Suppressor macrophage treated with lipopolysaccharide for 1 hour (primary cell): ENCODE measurements at places on chromosomes 5 and 9.

DNA sequence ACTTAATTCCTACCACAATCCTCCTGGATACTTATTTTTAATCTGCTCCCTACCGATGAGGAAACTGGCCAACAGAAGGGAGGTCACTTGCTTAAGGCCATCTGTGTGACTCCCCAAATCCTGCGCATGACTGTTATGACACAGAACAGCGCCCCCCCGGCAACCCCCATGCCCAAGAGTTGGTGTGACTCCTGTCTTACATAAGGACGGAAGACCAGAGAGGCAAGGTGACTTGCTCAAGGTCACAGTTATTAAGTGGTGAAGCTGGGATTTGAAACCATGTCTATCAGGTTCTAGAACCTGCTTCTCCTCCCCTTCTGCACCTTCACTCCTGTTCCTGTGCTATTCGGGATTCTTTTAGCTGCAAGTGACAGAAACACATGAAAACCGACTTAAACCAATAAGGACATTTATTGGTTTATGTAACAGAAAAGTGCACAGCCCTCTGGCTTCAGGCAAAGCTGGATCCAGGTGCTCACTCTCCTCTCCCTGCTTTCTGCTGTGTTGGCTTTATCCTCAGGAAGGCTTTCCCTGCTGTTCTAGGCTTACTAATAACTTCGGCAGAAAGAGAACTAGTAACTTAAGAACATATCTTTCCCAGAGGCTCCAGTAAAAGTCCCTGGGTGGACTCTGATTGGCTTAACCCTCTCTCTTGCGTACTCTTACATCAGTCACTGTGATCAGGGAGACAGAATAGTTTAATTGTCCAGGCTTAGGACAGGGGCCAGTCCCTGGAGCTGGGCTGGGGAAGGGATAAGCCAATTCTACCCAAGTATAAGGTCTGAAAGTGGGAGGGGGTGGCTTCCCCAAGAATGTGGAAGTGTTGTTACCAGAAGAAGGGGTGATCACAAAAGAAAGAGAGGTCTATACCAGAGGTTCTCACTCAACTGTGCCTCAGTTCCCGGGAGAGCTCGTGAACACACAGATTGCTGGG is 43.7 kb downstream of the FGF18 start:
- DNase-seq, result no peak

DNA sequence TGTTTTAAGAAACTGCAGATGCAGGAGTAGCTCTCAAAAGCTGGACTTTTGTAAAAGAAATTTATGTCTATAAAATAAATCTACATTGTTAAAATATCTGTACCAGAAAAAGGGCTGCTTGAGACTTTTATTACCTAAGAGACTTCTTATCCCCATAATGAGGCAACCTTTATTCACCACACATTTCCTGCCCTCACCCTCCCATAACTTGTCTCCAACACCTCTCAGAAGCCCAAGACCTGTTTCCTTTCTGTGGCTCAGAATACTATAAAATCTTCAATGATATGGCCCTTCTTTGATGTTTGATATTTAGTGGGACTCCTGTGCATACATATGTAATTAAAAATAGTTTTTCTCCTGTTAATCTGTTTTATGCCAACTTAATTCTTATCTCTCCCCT is 141.5 kb upstream of the FER start:
- no peak for DNase-seq

DNA sequence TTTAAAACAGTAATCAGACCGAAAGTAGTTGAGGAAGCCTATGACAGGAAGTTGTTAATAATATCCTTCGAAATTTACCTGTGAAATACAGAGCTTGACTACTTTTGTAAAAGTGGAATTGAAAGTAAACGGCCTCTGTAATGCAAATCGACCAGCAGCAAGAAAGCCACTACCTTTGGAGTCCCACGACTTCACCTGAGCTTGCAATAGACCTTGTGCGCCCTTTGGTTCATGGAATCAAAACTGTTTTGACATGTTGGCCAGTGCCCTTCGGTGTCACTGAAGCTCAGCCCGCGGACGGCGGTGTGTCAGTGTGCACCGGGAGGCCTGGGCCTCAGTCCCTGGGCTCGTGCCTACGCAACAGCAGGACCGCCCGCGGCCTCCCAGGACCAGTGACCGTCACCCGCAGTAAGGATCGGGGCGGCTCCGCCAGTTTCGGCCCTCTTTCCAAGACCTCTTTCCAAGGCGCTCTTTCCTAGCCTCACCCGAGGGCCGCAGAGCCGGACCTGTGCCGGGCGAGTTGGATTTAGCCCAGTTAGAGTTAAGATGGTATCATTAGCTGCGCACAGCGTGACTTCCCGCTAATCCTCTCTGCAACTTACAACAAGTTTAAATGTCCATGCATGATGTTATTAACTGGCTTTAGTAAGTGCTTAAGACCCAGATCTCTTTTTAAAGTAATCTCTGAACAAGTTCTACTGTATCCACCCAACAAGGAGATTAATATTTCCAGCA is 223.3 kb downstream of the MEF2C start:
- no peak for DNase-seq

GRCh38 chr5:43561356-43561755 is 4.5 kb upstream of the PAIP1 start:
- DNase-seq, result no peak

- DNase-seq, result peak; percentile 35
Measured at GRCh38 chr5:159003045-159004030, 96.4 kb downstream of the EBF1 start.

GRCh38 chr5:35884191-35884769 is 27.6 kb downstream of the IL7R start:
- DNase-seq, result peak; percentile 96

GRCh38 chr9:9846557-9846956 is 766.2 kb downstream of the PTPRD start:
- DNase-seq, result no peak

DNA sequence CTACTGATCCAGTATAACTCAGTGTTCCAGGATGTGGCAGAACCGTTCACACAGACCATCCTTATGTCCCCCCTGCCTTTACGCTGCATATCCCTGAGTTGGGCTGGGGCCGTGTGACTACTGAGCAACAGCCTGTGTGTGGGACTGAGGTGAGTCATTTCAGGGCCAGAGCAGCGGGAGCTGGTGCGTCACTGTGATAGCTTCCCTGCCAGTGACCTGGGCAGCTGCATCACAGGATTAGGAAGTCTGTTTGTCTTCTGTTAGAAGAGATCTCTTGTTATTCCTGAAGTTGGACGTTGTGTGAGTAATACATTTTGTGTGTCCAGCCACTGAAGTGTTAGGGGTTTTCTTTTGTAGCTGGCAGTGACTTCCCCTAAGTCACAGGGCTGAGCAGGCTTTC is 35.6 kb downstream of the TPPP start:
- peak; percentile 66 for DNase-seq

DNA sequence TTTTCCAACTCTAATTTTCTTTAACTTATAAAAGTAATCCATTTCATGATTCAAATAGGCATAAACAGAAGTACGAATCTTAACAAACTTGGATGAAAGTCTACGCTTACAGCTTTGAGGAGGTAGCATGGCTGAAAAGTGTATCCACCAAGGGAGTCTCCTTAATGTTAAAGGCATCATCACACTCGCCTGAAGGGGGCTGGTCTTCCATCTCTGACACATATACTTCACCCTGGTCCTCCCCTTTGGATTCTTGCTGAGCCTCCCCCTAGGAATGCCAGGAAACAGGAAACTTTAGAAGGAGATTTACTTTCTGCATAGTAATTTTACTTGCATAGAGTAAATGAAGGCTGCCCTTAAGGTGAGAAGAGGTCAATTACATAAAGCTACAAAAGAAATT is 10.3 kb upstream of the NME5 start:
- DNase-seq, result no peak

DNA sequence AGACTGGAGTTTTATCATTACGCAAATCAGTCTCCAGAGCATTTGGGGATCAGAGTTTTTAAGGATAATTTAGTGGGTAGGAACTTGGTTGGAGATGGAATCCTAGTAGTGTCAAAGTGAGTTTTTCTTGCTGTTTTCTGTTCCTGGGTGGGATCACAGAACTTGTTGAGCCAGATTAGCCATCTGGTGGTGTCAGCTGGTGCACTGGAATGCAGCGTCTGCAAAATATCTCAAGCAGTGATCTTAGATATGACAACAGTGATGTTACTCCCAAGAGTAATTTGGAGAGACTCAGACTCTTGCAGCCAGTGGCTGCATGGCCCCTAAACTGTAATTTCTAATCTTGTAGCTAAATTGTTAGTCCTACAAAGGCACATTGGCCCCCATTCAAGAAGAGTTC is 1257.8 kb downstream of the MAT2B start:
- DNase-seq, result no peak

DNA sequence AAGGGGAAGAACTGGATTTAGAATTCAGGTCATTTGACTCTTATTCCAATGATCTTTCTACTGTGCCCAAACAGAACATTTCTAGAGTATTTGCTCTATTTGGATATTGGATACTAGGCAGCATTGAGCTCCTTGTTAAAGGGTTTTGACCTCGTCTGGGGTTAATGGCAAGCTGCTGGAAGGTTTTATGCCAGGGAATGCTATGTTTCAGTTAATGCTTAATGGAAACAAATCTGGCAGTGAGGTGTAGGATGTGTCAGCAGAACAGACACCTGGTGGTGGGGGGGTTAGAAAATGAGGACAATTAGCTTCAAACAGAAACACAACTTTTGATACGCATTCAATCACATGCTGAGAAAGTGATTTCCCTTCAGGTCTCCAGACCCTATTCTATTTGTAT is 51.5 kb downstream of the AGXT2 start:
- no peak for DNase-seq

GRCh38 chr5:13581914-13582313 is 362.6 kb downstream of the DNAH5 start:
- no peak for DNase-seq

DNA sequence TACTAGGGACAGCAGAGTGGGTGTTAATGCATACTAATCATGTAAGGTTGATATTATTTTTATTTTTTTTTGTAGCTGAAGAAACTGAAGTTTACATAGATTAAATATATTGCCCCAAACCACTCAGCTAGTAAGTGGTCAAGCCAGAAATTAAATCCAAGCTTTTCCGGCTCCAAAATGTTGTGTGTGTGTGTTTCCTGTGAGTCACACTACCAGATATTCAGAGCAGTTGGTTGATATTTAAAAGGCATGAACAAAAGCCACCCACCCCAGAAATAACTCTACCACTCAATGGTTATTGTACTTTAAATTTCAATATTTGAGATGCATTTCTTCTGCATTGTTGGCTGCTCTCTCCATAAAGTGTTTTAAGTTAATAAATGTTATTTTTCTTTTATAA is 29.5 kb downstream of the KCNN2 start:
- no peak for DNase-seq

GRCh38 chr9:13181652-13182051 is 97.8 kb downstream of the MPDZ start:
- no peak for DNase-seq

GRCh38 chr5:2894316-2894715 is 142.8 kb upstream of the IRX2 start:
- no peak for DNase-seq

- DNase-seq, result peak; percentile 54
Measured at GRCh38 chr9:36991516-36992134, 42.4 kb downstream of the PAX5 start.

DNA sequence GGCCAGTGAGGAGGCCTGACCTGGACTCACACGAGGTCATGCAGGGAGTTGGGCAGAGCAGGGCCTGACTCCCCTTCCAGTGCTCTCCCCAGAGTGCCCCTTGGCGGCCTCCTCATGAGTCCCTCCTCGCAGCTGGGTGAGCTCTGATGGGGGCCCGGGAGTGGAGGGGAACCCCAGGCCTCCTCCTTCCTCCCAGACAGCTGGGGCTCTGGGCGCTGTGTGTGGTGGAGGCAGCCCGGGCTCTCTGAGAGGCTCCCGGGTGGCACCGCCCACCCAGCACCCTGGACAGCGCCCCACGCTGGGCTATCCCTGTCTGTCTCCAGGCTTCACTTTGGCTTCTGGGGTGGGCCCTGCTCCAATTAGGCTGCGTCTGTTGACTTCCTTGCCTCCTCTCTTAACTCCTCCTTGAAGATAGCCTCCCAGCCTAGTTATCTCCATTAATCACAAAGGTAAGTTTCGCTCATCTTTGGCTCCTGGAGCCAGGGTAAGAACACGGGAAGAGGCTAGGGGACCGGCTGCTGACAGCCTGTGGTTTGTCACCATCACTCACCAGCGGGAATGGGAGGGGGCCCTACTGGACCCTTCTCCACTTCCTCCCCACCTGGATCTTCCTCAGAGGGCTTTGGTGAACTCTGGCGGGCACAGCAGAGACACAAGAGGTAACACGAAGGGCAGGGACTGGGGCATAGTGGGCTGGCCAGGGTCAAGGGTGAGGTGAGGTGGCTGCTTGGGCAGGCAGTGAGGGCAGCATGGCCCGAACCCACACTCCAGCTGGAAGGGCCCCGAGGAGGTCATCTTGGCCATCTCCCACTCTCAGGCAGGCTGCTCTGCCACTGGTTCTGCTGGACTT is 13.1 kb downstream of the PSD2 start:
- peak; percentile 50 for DNase-seq

DNA sequence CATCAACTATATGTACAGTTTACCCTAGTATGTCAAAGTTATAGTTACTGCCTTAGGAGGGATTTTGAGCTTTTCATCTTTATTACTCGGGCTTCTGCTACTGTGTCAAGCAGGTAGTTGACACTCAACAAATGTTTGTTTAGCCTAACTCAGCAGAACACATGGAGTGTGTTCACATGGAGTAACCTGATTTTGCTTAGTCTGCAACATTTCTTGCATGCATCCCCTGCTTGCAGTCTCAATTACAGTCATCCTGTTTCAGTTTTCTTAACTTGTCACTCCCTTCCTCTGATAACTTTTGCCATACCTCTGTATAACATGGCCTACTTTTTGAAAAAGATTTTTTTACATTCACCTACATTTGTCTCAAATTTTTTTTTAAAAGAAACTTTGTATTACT is 135.5 kb downstream of the NMUR2 start:
- DNase-seq, result no peak

DNA sequence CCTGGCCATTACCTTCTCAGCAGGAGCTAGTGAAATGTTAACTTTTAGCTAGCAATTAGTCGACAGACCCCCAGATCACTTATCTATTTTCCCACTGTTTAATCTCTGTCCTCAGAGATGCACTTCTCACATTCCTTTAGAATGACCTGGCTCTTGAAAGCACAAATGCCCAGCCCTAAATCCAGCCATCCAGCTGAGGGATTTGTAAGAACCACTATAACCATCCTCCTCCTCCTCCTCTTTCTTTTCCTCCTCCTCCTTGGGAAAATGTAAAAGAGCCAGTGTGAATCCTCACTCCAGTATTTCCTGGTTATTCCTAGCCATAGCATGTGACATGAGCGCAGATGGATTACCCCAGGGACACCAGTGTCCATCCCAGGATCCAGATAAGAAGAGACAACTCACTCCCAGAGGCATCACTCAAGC is 124.3 kb downstream of the ENC1 start:
- no peak for DNase-seq

DNA sequence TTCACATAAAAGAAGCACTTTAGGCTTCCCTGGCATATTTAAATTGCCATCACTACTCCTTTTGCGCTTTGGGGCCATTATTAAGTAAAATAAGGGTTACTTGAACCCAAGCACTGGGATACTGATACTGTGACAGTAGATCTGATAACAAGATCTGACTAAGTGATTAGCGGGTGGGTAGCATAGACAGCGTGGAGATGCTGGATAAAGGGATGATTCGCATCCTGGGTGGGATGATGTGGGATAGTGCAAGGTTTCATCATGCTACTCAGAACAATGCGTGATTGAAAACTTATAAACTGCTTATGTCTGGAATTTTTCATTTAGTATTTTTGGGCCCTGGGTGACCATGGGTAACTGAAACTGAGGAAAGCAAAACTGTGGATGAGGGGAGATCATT is 75.1 kb downstream of the PTTG1 start:
- DNase-seq, result no peak

GRCh38 chr9:8778356-8778755 is 978.8 kb upstream of the DMAC1 start:
- DNase-seq, result no peak
